NCI-H774 (cell line): ENCODE measurements at places on chromosomes 3 and 15.
A peak's percentile ranks its signal among the peaks of the same experiment; 100 is the strongest.

GRCh38 chr3:174355505-174355904, 503.6 kb upstream of the NAALADL2 start:
- DNase-seq: no peak

GRCh38 chr3:164267053-164267452, 811.2 kb downstream of the SI start:
- DNase-seq: no peak

GRCh38 chr3:195809291-195809785, 2.4 kb downstream of the MUC4 start:
- DNase-seq: no peak

GRCh38 chr3:122458992-122459391, 43.1 kb upstream of the WDR5B start:
- no peak for DNase-seq

DNA sequence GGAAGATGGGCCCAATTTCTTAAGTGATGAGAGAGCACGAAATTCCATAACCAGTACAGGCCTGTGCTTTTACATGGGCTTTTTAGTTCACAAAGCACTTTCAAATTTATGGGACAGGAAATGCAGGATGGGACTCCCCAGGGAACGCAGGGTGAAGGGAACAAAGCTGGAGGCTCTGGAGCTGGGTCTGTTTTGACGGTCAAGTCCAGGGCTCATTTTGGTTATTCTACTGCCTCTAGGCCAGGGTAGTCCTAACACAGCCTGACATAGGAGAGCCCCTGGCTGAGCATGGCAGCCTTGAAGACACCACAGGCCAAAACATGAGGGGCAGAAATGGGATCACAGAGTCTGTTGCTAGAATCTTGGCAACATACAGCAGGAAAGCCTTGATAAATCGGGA, 33.5 kb downstream of the HCLS1 start:
- no peak for DNase-seq

GRCh38 chr15:65032801-65033537, 3.5 kb upstream of the MTFMT start:
- DNase-seq: peak; percentile 50

DNA sequence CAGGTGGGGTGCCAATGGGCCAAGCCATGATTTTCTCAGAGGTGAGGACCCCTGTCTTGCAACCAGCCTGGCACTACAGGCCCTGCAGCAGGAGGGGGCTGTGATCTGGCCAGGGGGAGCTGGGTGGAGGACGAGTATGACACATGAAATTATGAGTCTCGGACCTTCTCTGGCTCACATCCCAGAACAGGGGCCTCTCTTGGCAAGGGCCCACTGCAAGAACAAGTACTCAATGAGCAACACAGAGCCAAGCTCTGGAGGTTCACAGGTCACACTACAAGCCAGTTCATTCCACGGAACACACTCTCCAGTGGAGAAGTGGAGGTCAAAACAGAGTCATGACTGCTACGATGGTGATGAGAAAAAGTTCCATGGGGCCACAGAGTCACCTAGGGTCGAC, 28.3 kb downstream of the CCDC32 start:
- DNase-seq: no peak

GRCh38 chr15:78979456-78980320, 34.8 kb upstream of the CTSH start:
- peak; percentile 56 for DNase-seq

GRCh38 chr15:76328958-76329357, 7.6 kb upstream of the ISL2 start:
- DNase-seq: no peak

- DNase-seq: no peak
Observed at GRCh38 chr15:25795061-25795460, 68.1 kb downstream of the ATP10A start.

DNA sequence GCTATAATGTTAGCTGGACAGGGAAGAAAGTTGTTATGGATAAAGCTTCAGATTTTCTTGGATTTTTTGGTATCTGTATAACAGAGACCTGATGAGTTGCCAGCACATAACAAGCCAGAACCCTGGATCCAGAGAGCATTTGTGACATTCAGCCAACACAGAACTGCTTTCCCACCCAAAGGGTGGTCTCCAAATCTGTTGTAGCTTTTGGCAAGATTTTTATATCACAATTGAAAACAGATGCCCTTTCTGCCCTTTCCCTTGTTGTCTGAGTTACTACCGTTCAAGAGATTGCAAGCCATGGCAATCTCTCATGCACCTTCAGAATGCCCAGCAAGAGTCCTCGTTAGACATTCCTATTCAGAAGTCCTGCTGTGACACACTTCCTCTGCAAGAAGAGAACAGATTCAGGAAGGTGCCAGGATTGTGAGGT, 107.6 kb upstream of the FGF7 start:
- DNase-seq: no peak

- DNase-seq: no peak
Observed at GRCh38 chr3:159733194-159733860, 255.3 kb upstream of the IL12A start.

DNA sequence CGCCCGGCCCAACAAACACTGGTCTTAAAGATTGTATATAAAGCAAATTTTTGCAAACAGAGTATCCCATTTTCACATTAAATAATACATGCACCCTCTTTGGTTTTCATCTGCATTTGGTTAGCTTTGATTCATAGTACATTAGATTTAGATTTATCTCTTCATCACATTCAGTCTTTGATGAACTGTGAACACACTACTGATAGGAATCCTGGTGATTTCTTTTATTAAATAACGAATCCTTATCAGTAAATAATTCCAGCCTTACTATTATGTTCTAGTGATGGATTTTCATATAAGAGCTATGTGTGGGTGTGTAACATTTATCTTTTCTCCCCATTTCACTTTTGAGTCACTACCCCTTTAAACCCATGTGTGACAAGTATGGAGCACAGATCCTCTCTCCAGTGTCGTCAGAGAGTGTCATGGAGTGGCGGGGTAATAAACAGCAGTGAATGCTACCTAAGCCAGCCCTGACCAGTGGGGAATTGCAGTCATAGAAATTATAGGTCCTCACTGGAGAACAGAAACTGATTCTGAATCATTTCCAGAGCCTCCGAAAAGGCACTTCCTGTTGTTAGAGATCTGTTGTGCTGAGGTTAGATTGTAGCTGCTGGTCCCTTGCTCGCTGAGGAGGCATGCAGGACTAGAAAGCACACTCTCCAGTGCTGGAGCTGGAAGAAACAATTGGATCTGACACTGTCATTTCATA, 22.0 kb downstream of the SLC7A14 start:
- DNase-seq: peak; percentile 68

DNA sequence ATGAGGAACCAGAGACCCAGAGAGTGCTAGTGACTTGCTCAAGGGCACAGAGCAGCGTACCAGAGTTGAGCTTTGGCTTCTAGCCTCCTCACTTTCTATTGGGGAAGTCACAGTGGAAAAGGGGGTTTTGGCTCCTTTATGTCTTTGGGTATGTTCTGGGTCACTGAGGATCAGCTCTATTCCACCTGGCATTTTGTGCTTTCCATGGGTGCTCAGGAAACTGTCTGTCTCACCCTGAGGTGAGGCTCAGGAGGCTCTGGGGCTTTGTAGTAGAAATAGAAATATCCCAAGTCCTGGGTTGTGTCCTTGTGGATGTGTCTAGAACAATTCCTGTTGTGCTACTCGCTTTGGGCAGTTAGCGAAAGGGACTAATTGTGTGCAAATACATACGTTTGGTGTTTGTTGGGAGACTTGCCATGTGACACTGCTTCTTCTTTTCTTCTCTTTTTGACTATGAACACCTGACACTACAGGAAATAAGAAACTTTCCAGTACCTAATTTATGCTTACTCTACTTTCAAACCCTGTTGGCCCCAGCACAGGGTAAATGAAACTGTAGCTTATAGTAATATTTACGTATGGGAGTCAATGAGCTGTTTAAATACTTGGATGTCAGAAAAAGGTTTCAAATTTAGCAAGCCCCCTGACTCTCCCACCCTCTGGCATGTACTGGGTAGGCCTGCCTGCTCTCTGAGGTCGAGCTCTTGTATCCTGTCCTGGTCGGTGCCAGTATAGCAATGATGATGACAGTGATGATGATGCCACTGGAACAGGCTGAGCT, 35.6 kb downstream of the SMAD3 start:
- peak; percentile 8 for DNase-seq

GRCh38 chr3:64796607-64797399, 109.0 kb upstream of the ADAMTS9 start:
- DNase-seq: no peak

- DNase-seq: no peak
Observed at GRCh38 chr3:46719044-46719565, 1.4 kb upstream of the PRSS50 start.

GRCh38 chr3:64686446-64686908, 1.3 kb downstream of the ADAMTS9 start:
- no peak for DNase-seq

DNA sequence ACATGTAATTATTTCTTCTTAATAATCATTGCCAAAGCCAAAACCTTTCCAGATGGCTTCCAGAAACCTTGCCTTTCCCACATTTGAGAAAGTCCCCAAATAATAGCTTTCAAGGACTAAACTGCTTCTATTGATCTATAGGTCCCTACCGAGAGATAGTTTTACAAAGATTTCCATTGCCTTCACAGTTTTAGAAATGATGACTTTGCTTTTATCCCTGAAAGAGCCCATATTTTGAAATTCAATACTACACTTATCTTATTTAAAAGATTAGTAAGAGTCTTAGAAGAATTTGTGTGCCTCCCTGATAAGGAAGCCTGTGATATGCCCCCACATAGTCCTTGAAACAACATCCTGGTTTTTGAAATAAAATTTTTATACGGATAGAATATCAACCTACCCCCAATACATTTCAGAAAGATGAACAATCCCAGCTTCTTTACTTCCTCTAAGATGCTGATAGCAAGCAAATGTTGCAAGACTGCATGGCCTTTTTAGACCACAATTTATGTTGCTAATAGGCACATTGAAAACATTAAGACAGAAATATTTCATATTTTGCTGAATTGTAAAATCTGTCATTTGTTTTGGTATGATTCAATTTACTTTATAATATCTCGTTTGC, 146.3 kb downstream of the TMCO5A start:
- no peak for DNase-seq

DNA sequence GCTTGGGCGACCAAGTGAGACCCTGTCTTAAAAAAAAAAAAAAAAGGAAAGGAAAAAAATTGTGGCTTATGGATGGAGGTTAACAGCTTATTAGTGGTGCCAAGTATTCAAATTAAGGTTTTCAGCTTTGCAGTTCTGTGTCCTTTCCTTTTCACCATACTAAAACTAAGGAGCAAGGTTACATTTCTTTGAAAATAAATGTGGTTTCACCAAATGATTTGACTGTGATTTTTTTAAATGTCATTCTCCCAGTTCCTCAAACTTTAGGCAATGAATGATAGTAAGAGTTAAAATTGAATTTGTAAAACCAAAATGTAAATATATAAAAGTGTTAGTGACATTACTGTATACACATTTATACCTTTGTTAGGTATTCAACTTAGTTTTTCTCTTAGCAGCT, 9.6 kb downstream of the CHRNA5 start:
- no peak for DNase-seq

GRCh38 chr15:97978401-97979139, 18.1 kb downstream of the ARRDC4 start:
- no peak for DNase-seq

- no peak for DNase-seq
Observed at GRCh38 chr3:116300226-116300625, 145.1 kb downstream of the LSAMP start.

GRCh38 chr3:27209617-27210264, 159.4 kb downstream of the NEK10 start:
- DNase-seq: no peak

DNA sequence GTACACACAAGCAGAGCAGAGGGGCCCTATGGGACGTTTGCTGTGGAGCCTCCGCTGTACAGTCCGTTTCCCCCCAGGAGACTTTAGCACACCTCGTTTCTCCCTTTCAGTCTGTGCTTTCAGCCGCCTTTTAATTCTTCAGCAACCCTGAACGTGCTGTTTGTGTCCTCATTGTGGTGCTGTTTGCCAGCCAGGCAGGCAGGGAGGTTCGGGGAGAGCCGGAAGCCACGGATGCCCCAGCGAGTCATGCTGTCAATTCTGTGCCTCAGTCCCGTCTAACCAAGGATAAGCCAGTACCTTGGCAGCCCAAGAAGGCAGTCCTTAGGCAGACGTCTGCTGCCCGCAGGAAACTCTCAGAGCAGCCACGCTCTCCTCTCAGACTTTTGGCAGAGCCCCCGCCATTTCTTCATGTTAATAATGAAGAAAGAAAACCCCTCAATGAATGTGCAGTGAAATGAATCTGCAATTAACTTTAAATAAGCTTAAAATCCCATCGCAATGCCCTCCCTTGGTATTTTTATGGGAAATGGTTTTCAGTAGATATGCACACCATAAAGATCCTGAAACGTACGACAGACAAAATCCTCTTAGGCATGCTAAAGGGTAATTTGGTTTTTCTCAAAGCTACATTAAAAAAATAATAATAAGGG, 158.6 kb downstream of the UACA start:
- DNase-seq: no peak

DNA sequence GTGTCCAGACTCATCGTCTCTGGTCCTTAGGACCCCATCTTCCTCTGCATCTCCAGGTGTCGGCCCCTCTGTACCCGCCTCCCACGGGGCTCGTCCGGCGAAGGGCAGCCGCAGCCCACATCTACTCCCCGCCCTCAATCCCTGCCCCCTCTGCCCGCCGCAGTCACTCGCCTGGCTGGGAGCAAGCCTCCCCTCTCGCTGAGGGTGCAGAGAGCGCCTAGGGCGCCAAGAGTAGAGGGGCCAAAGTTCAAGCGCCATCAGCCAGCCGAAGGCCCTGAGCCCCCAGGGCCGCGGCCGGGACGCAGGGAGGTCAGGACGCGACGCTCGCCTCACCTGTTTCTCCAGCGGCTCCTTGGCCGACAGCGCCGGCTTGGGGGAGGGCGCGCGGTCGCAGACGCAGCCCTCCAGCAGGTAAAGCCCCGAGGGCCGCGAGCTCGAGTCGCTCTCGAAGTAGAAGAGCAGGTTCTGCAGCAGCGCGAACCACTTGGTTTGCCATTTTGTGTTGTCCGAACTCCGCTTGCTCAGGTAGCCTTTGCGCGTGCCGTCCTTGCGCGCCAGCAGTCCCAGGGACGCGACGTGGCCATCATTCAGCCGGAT, 592 bp downstream of the RASGRF1 start:
- no peak for DNase-seq

DNA sequence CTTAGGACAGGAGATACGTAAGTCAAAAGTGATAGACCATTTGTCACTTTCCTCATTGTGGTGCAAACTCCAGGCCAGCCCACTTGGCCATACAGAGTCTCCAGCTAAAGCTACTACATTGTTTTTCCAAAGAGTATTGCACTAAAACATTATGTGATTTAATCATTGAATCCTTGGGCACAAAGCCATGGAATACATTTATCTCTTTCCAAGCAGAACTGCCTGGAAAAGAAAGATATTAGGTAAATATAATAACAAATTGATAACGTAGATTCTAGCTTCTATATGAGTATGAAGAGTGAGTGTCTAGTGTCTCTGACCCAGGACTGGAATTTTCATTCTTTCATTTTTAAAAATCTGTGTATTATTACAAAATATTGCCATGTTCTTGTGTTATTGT, 863.7 kb upstream of the SEMA6D start:
- no peak for DNase-seq

- no peak for DNase-seq
Observed at GRCh38 chr3:123323781-123324180, 122.0 kb downstream of the SEC22A start.

GRCh38 chr15:68414206-68414555, 17.8 kb downstream of the ITGA11 start:
- DNase-seq: no peak

- no peak for DNase-seq
Observed at GRCh38 chr15:35580606-35581005, 34.6 kb upstream of the DPH6 start.

- DNase-seq: no peak
Observed at GRCh38 chr15:40050788-40051470, 11.9 kb upstream of the SRP14 start.
